Activated CD4-positive, alpha-beta T cell treated with anti-CD3 and anti-CD28 coated beads, Interleukin-2, amount 10 ng/mL, durations not matched to agents 7 days and 5 days (primary cell): ENCODE measurements at places on chromosomes 6 and 20. TPM values are rescaled to one million over a fixed set of nuclear protein-coding genes. Genes with fewer than 3 reads are reported as not detected.

PRL gene
- not detected for total RNA-seq

GNAS-AS1 gene
- 0.96 TPM for total RNA-seq

- no peak overlapping the region for H3K27ac ChIP-seq
- H3K36me3 ChIP-seq: no peaks in the 10 kb centered on the region
- no peak overlapping the region for H3K4me3 ChIP-seq
- H3K27me3 ChIP-seq: peaks cover 14% of the 10 kb centered on the region
- no peak for DNase-seq
Observed at GRCh38 chr6:87791982-87792381, 89.9 kb upstream of the AKIRIN2 start.

- no peaks in the 10 kb centered on the region for H3K27me3 ChIP-seq
- peaks cover 2% of the 10 kb centered on the region for H3K36me3 ChIP-seq
- DNase-seq: no peak
- no peak overlapping the region for H3K4me3 ChIP-seq
- H3K27ac ChIP-seq: no peak overlapping the region
Observed at GRCh38 chr6:255041-255750, 37.1 kb upstream of the DUSP22 start.

- H3K4me3 ChIP-seq: no peak overlapping the region
- H3K27ac ChIP-seq: no peak overlapping the region
- H3K36me3 ChIP-seq: no peaks in the 10 kb centered on the region
- no peaks in the 10 kb centered on the region for H3K27me3 ChIP-seq
Observed at GRCh38 chr6:101605874-101606273, 212.4 kb downstream of the GRIK2 start.
